ENCODE measurements at places on chromosomes 3 and 15. TPM values are rescaled to one million over a fixed set of nuclear protein-coding genes. Genes with fewer than 3 reads are reported as not detected.

The SLC28A2 gene
- total RNA-seq = not detected

The BSN gene
- total RNA-seq = under 0.01 TPM

The ACP3 gene
- 0.54 TPM for total RNA-seq

The RPL15 gene
- 1,419 TPM for total RNA-seq

The GRIP2 gene
- under 0.01 TPM for total RNA-seq

The FAM131A gene
- total RNA-seq = 9.7 TPM

The NPAP1 gene
- total RNA-seq = not detected

The ZDHHC19 gene
- total RNA-seq = not detected

The ECT2 gene
- total RNA-seq = 37.8 TPM

The CIAO2A gene
- total RNA-seq = 69.4 TPM

The SEMA3F gene
- total RNA-seq = 9.2 TPM

The ISL2 gene
- total RNA-seq = 1.3 TPM

The PML gene
- total RNA-seq = 10.3 TPM

The PPARG gene
- total RNA-seq = 21.9 TPM

The LYZL4 gene
- not detected for total RNA-seq

The CASR gene
- not detected for total RNA-seq

The IL20RB gene
- total RNA-seq = 0.56 TPM

The SLC7A14 gene
- 6.8 TPM for total RNA-seq

The PLA1A gene
- total RNA-seq = not detected

The SKOR1 gene
- not detected for total RNA-seq

The OXTR gene
- 56.1 TPM for total RNA-seq

The P3H2 gene
- 74.4 TPM for total RNA-seq

The CXCR6 gene
- under 0.01 TPM for total RNA-seq

Data from IMR-90 (cell line).